ENCODE measurements at places on chromosomes 16 and 17.

DNA sequence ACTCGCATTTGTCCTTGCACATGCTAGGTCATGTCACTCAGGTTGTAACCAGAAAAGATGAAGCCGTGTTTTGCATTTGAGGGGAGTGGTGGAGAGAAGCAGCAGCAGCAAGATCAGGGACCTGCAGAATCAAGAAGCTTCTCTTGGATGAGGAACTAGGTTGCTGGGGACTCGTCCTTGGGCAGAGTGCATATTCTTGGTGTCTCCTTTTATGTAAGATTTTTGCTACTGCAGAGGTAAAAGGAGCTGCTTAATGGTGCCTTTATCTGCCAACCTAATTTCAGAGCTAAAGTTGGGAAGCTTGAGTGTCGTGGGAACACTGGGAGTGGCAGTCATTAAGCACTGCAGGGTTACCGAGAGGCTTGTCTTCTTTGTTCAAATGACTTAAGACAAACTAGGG, 236.5 kb downstream of the MAP2K4 start:
- no peak for DNase-seq

DNA sequence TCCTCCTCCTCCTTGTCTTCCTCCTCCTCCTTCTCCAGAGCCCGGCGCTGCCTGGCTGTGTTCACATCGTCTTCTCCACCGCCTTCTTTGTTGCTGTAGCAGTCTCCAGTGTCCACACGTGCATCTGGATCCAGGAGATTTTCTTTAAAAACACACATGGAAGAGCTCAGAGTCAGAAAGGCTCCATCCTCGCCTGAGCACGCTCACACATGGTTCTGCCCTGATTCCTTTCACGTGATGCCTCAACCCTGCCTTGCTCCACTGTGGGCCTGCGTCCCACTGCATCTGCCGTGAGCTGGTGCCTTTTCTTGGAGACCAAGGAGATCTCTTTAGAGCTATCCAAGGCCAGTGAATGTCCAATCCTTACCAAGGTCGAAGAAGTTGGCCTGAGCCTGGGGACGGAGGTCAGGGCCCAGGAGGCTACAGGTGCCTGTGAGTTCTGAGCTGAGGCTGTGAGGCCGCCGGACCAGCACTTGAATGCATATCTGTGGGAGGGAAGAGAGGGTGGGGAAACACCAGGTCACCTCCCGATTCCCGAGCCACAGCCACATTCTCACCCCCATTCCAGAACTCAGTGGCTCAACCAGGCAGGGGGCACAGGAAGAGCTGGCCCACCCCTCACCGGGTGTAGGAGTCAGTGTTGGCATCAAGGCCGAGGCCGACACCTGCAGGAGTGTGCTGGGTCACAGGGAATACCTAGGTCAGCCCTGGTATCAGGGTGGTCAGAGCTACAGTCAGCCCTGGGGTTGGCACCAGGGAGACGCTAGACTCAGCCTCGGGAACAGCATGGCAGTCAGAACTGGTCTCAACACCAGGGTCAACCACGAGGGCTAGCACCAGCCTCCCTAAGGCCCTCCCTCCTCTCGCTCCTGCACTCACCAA, 37.6 kb downstream of the HASPIN start:
- no peak for DNase-seq

DNA sequence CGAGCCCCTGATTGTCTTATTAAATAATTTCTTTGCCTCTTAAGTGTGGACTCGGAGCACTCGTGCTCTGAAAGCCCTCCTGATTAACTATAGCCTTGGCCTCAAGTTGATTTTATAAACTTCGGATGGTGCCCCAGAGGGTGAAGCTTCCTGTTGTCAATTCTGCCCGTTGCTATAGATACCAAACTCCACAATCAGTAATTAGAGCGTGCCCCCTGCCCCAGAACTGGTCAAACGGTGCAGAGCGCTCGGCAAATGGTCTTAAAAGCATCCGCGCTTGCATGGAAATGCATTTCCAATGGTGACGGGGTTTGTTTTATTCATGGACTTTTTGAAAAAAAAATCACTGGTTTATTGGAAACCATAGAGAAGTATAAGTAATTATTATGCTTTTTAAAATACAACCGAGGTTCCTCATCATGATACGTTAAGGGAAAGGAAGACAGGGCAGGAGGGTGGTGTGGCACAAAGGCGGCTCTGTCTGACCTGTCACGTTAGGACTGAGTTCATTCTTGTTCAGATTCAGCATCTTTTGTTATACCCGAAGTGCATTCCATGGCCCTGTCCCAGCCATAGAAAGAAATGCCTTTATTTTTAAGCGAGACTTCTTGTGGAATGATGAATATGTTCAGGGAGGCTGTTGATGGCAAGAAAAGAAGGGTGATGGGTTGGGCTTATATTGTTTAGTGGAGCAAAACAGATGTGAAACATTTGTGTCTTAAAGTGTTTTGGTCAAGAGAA, 476.4 kb downstream of the MAF start:
- no peak for DNase-seq

- no peak for DNase-seq
These were observed at the start of gene CDH13 for GRCh38 chr16:82626791-82627261. TSS of gene CDH13 (plus strand) at chr16:82626969.

DNA sequence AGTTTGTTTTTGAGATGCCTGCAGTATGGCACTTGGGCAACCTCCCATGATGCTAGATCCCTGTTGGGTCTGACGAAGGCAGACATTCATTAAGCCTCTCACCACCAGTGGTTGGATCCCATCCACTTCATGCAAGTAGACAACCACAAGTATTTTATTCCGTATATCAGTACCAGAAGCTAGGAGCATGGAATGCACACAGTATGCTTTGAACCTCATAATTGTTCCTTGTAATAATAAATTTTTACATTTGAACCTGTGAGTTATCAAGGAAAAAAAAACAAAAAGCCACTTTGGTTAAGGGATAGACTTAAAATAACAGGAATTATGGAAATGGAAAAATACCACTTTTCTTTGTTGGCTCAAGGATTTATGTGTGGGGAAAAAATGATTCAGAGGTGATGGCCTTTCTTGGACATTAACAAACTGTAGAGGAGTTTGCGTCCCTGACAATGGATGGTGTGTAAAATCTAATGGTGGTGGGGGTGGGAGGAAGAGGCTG, 107.1 kb upstream of the KCNJ16 start:
- DNase-seq, result no peak

DNA sequence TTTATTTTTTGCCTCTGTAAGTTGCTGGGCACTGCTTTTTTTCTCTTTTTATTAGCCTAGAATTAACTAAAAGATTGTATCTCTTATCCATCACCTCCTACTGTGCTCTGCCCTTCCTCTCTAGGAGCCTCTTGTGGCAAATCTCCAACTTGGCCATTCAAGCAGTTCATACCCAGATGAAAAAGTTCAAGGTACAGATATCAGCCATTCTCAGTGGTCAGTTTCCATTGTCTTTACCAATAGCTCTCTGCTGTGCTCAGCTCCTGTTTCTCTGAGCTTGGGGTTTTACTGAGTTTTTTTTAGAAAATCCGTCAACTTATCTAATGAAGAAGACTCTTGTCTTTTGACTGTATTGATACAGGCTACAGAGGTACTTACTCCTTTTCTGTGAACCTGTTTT, 15.6 kb downstream of the MOSMO start:
- no peak for DNase-seq

DNA sequence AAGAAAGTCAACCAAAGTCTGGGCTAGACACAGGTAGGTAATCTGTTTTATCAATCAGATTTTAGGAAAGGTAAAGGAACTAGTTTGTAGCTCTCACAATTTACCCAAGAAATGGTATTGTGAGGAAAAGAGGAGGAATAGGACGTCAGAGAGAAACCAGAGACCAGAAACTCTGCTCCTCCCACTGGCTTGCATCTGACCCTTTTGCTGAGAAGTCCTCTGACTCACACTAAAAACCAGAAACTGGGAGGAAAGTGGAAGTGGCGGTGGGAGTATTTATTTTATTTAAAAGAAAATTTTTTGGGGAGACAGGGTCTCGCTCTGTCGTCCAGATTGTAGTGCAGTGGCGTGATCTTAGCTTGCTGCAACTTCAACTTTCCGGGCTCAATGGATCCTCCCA, 38.0 kb upstream of the MNT start:
- no peak for DNase-seq

DNA sequence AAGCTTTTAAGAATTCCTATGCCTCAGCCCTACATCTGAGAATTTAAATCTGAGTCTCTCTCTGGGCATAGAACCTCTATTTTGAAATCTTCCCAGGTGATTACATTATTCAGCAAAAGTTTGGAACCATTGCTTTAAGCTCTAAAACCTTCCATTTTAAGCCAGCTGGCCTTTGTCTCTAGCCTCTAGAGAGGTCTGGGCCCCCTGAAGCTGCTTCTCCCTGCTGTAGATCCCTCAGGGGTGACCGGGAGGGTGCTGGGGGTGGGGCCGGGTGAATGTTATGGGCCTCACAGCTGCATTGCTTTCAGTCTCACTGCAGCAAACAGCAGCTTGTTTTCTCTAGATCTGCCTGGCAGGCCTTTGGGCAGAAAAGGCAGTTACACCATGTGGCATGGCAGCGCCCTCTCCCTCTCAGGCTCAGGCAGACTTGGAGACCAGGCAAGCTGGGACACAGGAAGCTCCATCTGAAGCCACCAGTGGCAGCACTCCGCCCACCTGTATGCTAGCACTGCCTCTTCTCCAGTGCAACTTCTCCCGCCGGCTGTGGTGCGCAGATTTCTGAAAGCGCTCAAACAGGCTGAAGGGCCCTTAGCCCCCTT, 66.3 kb downstream of the MPRIP start:
- no peak for DNase-seq

GRCh38 chr17:83086907-83087787, 7.7 kb downstream of the METRNL start:
- no peak for DNase-seq

DNA sequence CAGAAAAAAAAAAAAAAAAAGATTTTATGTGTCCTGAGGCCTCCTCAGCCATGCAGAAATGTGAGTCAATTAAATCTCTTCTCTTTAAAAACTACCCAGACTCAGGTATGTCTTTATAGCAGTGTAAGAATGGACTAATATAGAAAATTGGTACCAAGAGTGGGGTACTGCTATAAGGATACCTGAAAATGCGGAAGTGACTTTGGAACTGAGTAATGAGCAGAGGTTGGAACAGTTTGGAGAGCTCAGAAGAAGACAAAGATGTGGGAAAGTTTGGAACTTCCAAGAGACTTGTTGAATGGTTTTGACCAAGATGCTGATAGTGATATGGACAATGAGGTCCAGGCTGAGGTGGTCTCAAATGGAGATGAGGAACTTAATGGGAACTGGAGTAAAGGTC, 17.3 kb upstream of the CNEP1R1 start:
- DNase-seq, result no peak

GRCh38 chr16:4891886-4892216, 44.6 kb downstream of the UBN1 start:
- no peak for DNase-seq

- no peak for DNase-seq
These were observed 21.9 kb downstream of the ST3GAL2 start for GRCh38 chr16:70416748-70417616.

DNA sequence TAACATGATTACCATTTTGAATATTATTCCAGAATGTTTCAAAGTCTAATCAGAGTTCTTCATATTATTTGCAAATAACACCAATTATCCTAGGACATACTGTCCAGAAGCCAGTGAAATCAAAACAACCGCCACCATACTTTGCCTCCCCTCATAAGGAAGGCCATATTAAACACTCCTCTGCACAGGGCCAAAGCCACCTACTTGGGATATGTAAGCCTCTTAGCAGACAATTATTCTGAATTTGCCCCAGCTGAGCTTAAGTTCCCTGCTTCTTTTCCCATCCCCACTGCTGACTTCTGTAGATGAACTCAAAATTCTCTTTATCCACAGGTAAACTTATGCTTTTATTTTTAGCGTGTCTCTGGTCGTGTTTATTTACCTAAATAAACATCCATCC, 374.0 kb downstream of the KIF2B start:
- DNase-seq, result no peak

DNA sequence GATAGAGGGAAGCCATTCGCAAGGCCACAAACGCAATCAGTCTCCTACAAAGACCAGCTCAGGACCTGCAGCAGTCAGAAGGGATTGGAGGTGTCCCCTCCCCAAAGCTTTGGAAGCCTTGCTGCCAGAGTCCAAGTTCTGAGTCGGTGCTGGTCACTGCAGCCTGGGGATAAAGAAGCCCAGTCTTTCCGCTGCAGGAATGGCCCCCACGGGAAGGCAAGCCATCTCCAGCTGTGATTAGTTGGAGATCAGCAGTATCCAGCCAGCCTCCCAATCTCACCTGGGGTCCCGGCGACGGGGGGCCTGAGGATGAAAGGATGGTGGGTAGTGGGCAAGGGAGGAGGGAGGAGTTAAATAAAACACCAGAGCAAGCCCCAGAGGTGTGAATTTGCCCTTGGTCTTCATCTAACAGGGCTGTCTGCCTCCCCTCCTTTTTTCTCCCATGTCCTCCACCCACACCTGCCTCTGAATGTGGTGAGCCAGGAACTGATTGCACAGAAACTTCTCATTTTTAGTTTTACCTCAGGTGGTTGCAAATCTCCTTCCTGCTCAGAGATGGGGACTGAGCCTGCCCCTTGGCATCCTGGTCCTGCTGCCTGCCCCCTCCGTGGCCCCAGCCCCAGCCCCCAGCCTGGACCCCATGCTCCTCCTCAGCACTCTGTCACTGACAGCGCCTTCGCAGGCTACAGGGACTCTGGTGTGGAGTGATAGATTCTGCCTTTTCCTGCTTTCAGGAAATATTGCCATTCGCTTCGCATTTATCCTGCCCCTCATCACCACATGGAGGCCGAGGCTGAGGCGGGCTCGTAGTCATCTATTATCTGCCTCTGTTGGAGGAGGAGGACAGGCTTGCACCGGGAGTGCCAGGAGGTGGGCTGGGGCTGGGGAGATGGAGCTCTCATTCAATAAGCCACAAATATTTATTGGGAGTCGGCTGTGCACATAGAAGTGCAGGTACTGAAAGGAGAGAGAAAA, 262.9 kb upstream of the SDK2 start:
- no peak for DNase-seq

DNA sequence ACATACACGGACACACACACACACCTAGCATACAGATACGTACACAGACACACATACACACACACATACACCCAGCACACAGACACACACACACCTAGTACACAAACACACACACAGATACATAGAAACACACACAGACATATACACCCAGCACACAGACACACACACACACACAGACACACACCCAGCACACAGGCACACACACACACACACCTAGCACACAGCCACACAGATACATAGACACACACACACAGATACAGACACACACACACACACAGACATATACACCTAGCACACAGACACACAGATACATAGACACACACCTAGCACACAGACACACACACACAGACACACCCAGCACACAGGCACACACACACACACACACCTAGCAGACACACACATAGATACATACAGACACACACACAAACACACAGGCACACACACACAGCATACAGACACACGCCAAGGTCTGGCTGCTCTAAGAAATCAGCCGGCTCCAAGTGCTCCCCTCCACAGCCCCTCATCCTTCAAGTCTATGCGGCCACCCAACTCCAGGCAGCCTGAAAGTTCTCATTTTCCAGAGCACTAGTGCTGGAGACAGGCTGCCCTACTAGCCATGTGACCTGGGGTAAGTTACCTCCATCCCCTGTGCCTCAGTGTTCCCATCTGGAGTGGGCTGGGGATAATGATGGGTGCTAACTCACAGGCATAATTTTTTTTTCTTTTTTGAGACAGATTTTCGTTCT, 13.2 kb downstream of the NR1D1 start:
- DNase-seq, result no peak
